ENCODE measurements at places on chromosomes 1 and 21.

GRCh38 chr21:39004634-39005501 is 178.4 kb downstream of the PSMG1 start:
- DNase-seq: no peak

GRCh38 chr1:107460035-107460434 is 319.2 kb downstream of the NTNG1 start:
- DNase-seq: no peak

DNA sequence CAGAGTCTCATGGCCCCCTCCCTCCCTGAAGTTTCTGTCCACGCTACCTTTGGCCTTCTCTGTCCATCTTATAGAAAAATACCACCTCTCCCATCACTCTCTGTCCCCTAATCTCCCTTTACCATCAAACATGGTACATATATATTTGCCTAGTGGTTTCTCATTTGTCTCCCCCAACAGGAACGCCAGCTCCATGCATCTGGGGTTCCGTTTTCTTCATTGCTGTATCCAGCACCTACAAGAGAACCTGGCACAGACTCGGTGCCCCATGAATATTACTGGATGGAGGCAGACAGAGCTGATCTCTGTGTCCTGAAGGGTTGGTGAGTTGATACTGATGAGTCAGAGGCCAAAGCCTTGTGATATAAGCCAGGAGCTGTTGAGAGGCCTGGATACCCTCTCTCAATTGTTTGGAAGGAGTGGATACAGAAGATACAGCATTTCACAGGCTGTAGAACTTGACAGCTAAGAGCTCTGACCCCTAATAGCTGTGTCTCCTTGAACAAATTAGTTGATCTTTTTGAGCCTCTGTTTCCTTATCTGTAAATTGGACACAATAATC is 21.9 kb downstream of the HEYL start:
- no peak for DNase-seq

- DNase-seq: no peak
These were observed 32.9 kb downstream of the FCRL5 start for GRCh38 chr1:157519451-157519850.

GRCh38 chr1:64046243-64046642 is 157.2 kb upstream of the UBE2U start:
- DNase-seq: no peak

- no peak for DNase-seq
These were observed 4.2 kb upstream of the COL6A1 start for GRCh38 chr21:45977396-45977795.

DNA sequence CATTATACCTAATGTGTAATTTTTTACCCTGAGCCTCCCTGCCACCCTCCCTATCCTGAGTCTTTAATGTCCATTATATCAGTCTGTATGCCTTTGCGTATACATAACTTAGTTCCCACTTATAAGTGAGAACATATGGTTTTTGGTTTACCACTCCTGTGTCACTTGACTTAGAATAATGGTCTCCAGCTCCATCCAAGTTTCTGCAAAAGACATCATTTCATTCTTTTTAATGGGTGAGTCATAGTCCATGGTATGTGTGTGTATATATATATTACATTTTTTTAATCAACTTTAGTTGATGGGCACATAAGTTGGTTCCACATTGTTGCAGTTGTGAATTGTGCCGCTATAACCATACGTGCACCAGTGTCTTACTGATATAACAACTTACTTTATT is 477.1 kb upstream of the NEGR1 start:
- no peak for DNase-seq

- DNase-seq: no peak
These were observed 39.8 kb upstream of the CLIC4 start for GRCh38 chr1:24705260-24706073.

DNA sequence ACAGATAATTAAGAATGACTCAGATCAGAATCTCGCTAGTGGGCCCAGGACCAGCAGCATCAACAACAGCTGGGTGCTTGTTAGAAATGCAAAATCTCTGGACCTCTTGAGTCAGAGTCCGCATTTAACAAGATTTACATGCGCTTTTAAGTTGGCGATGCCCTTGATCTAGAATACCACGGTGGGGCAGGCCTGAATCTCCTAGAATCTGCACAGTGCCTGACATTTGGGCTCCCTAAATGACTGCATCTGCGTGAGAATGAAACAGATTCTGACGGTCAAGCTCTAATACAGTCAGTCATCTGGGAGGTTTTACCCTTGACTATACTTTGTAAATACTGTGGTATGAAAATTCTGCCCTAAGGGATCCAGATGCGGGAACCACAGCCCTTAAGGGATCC is 17.2 kb upstream of the RAB29 start:
- no peak for DNase-seq
